HT1080 (cell line): ENCODE measurements at places on chromosomes 1 and 21. TPM values are rescaled to one million over a fixed set of nuclear protein-coding genes. Genes with fewer than 3 reads are reported as not detected.
A peak's percentile ranks its signal among the peaks of the same experiment; 100 is the strongest.

Gene MAP3K7CL
- 3.5 and 5.6 TPM in 2 replicates for total RNA-seq

DNA sequence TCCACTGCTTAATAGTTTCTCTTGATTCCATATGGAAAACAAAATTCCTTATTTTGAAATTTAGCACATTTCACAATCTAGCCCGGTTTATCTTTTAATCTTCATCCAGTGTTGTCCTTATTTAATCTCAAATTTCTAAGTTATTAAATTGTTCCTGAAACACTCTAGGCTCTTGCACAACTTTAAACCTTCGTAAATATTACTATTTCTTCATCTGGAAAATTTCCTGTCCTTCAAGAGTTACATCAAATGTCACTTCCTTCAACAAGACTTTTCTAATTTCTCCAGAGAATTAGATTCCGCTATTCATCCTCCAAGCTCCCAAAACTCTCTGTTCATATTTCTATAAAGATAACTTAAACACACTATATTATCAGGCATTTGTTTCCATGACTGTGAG lies 6.5 kb downstream of the FMO5 start:
- no peak for DNase-seq

DNA sequence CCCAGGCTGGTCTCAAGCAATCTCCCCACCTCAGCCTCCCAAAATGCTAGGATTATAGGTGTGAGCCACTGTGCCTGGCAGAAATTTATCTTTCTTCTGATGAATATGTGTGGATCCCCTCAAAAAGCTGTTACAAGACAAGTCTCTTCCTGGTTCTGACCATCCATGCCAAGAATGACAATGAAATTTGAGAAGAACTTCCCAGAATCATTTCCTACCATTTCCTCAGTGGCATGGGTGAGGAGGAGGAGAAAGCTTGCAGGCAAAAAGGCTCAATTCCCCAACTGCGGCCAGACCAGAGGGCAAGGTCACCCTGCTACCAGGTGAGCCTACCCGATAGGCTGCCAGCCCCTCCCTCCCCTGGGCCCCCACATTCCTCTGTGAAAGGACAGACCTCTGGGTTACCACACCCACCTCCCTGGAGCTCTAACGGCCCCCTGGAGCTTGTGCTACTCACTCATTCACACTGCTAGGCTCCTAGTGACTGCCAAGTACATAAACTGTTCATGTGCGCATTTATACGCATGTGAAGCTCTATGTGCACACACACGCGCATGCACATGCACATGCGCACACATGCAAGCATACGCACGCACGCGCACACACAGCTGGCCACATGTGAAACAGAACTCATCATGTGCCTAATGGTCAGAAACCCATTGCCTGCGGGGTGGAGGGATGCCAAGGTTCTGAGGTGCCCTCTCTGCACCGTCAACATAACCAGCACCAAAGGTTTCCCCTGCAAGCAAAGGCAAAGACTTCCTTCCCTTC lies 17.0 kb downstream of the MRAP start:
- DNase-seq = no peak

DNA sequence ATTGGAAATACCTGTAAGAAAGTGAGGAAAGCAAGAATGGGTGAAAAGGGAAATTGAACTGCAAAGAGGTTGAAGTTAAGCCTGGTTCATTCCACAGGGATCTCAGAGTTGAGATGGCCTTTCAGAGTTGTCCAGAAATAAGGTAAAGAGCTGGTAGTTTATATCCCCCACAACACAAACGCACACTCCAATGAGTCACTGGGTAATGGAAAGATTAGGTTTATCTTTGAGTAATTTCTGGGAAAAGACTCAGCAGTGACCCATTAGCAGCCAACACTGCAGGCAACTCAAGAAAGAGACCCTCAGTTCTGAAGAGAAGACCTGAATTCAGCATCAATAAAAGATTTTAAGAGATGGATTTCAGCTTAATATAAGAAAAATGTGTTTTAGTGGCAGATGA lies 485.5 kb downstream of the PTPRC start:
- peak; percentile 31 for DNase-seq

- peak; percentile 45 for DNase-seq
These were observed 104.9 kb upstream of the SNX7 start for GRCh38 chr1:98556521-98557158.
